ENCODE measurements at places on chromosomes 7 and 10.

DNA sequence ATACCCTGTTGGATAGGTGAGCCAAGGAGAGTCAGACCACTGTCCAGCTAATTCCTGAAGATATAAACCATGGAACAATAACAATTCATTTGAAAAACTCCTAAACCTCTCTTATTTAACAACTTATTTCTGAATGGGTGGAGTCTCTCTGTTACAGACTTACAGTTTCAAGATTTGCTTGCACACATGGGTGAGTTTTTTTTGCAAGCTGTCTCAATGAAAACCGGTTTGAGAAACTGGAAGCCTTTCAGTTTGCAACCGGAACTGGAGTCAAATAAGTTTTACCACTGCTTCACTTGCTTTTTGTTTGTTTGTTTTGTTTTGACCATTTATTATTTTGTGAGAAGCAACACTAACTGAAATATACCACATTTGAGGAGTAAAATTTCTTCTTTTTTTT is 243.8 kb downstream of the MTERF1 start:
- DNase-seq = no peak

DNA sequence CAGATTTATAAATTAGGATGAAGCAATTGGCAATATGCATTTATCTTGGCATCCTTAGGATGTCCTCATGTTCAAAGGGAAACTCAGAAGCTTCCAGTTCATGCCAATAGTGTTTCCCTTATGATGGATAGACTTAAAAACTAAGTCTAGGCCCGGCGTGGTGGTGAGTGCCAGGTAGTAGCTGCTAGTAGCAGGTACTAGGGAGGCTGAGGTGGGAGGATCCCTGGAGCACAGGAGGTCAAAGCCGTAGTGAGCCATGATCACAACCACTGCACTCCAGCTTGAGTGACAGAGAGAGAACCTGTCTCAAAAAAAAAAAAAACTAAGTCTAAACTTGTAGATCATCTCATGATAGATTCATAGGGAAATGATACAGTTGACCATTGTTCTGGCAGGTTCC is 115.0 kb downstream of the DOCK1 start:
- no peak for DNase-seq

DNA sequence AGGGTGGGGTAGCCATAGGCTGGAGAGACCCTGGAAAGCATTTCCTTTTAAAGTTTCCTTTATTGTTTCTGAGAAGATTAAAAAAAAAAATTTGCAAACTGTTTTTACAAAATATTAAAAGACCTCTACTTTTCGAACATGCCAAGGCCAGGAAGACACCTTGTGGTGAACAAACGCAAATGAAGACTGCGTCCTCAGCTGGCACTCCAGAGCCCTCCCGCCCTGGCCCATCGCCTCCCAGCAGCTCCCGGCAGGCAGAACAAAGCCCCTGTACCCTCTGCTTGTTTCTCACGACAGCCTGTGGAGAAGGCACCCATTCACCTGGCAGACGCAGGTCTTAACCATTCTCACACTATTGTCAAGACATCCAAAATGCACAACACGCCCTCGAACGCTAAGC is 56.4 kb downstream of the ESYT2 start:
- DNase-seq = no peak

GRCh38 chr10:99658622-99659030 is 683 bp upstream of the ENTPD7 start:
- DNase-seq = peak; percentile 59

DNA sequence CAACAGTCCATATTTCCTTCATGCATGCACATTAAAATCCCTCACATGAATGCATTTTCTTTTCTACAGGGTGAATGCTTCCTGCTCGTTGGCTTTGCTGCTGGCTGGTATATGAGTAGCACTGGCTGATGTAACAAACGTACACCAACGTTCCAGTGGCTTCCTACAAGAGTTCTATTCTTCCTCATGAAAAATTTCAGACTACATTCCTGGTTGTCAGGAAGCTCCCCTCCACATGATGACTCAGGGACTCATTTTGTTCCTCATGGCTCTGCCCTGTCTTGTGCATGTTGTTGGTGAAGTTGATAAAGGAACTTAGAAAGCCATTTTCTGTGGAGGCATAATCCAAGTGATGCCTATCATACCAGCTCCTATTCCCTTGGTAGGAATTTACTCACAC is 470.7 kb upstream of the KLF6 start:
- no peak for DNase-seq

GRCh38 chr10:102824664-102825063 is 12.5 kb downstream of the CYP17A1 start:
- DNase-seq = no peak

- no peak for DNase-seq
Observed at GRCh38 chr7:25944777-25945515, 207.1 kb upstream of the NFE2L3 start.

DNA sequence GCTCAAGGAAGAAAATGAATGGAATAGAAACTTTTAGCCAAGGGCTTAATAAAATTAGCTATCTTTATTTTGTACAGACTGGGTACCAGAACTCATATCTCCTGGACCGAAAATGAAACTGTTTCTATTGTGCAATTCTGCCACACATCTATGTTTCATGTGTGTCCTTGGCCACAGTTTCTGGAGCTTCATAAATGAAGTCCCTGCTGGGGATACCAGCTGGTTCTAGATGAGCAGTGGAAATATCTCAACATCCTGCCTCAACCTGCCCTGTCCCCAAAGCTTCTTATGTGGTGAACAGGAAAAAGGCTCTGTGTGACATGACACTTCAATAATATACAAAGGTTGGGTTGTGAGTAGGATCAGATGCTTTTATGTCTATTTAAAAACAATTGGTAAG is 310.1 kb upstream of the SORCS1 start:
- DNase-seq = no peak
